ENCODE measurements at places on chromosomes 2 and 18.

- DNase-seq = no peak
These were observed 5.3 kb upstream of the PXDN start for GRCh38 chr2:1749489-1750119.

- peak; percentile 50 for DNase-seq
These were observed at the start of gene ZNF804A for GRCh38 chr2:184598316-184599053. Gene ZNF804A, plus strand, starts transcription at chr2:184598529. Its CDS starts 431 bp downstream, at chr2:184598960.

DNA sequence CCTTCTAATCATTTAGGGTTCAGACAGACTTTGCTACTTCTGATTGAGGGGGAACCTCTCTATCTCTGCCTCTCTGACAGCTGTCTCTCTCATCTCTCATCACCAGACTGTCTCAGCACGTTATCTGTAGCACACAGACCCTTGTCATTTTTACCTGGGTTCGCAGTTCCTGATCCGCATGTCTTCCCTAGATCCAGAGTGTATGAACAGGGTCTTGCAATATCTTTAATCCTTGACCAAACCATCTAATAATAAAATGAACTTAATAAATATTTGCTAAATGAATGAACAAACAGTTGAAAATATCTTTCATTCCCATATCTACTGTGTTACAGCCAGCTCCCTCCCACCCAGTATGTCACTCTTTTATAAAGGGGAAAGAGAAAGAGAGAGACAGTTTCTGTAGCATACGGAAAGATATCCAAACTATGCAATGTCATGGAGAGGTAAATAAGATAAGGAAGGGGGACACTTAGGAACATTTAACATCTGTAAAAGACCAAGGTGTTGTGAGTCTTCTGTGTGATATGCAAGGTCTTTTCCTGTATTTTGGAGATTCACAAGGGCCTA, 507.6 kb downstream of the SUCLG1 start:
- DNase-seq = no peak

GRCh38 chr2:236847023-236847422, 238.7 kb upstream of the COPS8 start:
- no peak for DNase-seq

- no peak for DNase-seq
These were observed 776 bp upstream of the SPEG start for GRCh38 chr2:219433666-219434467.

GRCh38 chr2:19038071-19039015, 320.1 kb downstream of the OSR1 start:
- DNase-seq = no peak

DNA sequence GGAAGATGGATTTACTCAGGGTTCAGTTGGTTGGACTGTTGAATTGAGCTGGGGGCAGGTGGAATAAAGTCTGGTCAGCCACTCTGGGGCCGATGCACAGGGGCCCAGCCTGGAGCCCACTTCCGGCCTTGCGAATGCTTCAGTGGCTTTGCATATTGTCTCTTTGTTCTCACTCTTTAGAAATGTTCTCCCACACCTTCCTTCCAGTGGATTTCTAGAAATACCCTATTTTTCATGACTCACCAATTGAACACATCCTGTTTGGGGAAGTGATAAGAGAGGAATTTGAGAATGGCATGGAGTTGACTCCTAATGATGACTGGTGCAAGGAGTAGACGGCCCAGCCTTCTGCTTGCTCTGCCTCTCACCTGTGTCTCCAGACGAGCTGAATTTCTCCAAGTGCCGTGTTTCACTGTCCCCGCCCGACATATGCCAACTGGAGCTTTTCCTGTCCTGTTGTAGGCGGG, 28.1 kb downstream of the ASAP2 start:
- no peak for DNase-seq

- no peak for DNase-seq
These were observed 391 bp upstream of the TMEM17 start for GRCh38 chr2:62506421-62506750.

DNA sequence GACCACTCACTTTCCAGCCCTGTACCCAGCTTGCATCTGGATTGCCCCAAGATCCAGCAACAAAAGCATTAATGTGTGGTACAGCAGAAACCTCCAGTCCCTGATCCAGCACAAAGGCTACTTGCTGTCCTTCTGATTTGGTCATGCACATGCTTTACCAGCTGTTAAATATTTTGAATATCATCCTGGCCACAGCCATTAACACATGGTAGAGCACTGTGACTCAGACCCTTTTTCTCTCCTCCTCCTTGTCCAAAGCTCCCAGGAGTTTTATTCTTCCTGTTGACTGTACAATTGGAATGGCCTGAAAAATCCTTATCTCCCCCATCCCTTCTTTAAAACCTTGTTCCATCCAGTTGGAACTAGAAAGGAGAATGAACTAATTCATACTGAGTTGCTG, 419.7 kb upstream of the TNP1 start:
- no peak for DNase-seq

GRCh38 chr2:136230464-136230863, 112.5 kb upstream of the CXCR4 start:
- DNase-seq = no peak

DNA sequence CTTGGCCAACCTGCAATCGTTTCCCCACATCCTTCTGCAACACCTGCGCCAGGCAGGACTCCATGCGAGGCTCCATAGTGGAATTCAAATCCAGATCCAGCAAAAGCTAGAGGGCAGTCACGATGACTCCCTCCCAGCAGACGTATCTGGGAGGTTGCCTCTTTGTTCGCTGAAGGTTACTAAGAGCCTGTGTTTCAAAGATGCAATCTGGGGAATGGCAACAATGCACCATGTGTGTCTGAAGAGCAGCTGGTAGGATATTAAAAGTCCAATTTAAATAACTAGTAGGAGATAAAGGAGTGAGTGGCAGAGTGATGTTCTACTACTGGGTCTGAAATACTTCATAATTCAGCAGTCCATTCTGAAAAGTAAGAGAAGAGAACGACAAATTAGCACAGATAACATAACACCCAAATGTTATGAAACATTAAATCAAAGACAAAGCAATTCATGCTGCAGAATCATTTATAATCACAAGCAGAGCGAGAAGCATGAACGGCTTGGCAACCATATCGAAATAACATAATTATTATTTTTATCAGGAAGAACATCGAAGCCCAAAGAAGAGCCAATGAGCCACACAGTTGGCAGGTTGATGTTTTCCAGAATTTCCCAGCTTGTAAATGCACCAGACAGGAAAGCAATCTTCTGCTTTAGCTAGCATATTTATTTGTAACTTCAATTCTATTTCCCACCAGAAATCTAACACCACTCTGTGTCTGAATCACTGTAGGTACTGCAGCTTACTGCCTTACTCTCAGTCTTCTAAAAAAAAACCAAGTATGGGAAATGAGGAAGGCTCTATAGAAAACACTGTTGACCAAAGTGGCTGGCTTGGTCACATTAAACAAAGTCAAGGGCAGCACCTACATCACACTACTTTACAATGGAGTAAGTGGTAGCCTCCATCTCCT, 43.2 kb downstream of the CLASP1 start:
- no peak for DNase-seq

DNA sequence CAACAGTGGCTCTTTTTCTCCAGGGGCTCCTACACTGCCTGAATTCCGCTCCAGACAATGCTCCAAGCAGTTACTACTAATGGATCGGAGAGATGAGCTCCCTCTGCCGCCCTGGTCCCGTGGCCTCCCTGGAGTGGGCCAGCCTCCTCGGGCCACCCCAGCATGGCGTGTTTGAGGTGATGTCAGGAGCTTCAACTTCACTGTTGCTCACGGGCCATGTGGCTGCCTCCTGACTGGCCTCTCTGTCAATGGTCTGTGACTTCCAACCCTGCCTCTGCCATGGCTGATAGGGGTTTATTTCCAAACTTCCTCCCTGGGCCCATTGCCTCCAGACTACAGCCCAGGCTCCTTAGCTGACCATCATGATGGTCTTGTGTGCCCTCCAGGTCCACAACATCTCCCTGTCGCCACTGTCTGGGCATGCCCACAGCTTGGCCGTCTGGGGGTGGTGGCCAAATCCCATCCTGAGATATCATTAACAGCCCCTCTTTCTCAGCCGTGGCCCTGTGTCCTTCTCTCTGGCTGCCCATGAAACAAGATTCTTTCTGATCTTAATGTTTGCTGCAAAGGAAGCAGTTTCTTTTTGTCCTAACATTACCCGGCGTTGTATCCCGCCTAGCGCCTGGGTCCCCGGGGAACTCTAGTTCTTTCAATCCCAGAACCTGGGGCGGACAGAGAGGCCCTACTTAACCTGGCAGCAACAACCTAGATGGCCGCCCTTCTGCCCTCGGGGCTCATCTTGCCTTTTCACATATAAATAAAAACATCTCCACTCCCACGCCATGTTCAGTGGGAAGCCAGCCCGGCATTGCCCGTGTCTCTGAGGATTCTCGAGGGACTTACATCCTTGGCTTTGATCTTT, 38.1 kb downstream of the ATOH8 start:
- no peak for DNase-seq

GRCh38 chr2:158926478-158926948, 41.9 kb upstream of the TANC1 start:
- no peak for DNase-seq

DNA sequence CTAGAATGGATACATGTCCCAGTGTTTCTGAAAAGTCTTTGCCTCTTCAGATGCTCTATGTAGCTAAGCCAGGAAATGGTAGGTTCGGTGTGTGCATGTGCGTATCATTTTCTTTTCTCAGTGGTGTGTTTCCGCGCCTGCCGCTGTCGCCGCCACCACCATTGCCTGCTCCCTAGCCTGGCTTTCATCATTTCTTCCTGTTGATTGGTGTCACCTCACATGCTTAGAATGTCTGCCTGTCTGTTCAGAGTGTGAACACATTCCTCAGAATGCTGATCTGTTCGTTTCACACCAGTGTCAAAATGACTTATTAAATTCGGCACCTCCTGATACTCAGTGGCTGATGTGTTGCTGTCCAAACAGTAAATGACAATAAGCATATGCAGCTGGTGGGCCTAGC, 255.2 kb upstream of the SPRED2 start:
- no peak for DNase-seq

GRCh38 chr2:207706936-207707860, 4.2 kb upstream of the CCNYL1 start:
- DNase-seq = no peak

- DNase-seq = peak; percentile 71
These were observed 638.0 kb upstream of the ZEB2 start for GRCh38 chr2:145157741-145158591.

DNA sequence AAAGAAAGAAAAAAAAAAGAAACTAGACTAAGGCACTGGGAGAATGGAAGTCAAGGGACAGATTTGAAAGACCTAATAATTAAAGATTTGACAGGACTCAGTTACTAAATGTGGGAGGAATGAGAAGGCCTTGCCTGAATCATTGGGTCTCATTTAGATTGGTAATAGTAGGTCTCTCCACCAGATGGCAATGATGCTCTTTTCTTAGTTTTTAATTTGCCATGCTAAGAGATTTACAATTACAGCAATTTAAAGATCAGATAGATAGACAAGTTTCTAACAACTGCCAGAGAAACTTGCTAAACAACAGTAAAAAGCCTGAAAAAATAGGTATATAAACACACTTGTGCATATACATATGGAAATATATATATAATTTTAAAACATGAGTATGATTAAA, 153.0 kb downstream of the TMEM247 start:
- DNase-seq = peak; percentile 44

GRCh38 chr2:10559634-10560224, 111.6 kb upstream of the ODC1 start:
- no peak for DNase-seq

DNA sequence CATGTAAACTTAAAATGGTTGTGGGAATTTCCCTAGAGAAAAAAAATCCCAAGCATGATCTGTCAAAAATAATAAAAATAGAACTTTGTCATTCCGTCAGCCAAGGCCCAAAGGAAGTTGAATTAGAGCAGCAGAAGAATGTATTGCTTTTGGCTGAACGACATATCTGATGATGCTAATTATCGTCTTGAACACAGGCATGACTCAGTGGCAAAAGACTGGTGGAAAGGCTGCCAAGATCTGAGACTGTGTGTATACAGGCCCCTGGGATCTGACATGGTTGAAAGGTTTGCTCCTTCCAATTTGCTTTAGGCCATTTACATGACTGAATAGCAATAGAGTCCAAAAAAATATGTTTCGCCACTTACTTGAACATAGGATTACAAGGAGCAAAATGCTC, 1057.1 kb upstream of the CRIM1 start:
- DNase-seq = peak; percentile 36

- no peak for DNase-seq
These were observed 573.3 kb downstream of the LRP1B start for GRCh38 chr2:141557329-141558095.

DNA sequence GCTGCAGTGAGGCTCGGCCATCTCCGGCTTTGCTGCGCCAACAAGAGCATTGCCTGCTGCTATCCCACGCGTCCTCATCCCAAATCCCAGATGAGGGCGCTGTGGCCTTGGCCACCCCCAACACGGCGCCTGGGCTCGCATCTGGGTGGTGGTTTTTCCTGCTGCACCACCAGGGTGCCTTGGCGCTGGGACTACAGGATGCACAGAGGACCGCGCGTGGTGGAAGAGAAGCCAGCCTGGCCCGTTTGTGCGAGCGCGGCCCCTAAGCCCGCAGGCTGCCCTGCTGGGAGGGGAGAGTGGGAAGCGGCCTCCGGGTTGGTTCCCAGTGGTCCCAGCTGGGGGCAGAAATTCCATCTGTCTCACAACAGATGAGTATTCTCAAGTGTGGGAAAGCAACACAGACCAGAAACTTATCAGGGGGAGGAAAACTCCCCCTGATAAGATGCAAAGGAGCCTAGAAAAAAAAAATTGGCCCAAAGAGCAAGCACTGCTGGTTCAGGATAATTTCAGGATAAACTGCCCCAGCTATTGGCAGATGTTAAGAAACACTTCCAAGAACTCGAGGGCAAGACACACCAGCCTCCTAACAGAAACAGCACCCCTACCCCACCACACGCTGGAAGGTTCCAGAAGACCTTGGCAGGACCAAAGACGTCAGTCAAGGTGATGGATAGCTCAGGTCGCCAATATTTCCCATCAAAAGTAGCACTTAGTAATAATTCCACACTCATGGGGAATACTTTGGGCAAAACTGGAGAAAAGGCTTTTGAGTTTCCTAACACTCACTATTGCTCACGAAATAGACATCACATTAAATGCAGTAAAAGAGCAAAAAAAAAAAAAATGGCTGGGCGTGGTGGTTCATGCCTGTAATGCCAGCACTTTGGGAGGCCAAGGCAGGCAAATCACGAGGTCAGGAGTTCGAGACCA, 152.1 kb downstream of the PXDN start:
- peak; percentile 82 for DNase-seq

GRCh38 chr2:240725671-240726070, 34.0 kb downstream of the AQP12A start:
- no peak for DNase-seq

Measured in renal pelvis (tissue), 12 donors.